ENCODE measurements at places on chromosomes 3 and 15.

DNA sequence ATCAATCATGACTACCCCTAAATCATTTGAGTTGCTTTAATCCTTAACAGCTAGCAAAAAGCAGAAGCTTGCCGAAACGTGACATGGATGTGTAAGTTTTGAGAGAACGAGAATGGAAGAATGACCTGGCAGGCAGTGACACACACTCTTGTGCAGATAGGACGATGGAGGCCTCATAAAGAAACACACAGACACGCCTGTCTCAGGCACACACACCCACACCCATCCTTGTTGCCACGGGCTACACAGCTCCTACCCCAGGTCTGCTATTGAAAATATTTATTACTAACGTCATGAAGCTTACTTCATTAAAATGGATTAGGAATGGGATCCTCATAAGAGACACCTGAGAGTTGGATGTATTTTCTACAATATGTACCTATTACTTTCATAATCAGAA lies 8.5 kb downstream of the MYO5C start:
- DNase-seq: no peak

DNA sequence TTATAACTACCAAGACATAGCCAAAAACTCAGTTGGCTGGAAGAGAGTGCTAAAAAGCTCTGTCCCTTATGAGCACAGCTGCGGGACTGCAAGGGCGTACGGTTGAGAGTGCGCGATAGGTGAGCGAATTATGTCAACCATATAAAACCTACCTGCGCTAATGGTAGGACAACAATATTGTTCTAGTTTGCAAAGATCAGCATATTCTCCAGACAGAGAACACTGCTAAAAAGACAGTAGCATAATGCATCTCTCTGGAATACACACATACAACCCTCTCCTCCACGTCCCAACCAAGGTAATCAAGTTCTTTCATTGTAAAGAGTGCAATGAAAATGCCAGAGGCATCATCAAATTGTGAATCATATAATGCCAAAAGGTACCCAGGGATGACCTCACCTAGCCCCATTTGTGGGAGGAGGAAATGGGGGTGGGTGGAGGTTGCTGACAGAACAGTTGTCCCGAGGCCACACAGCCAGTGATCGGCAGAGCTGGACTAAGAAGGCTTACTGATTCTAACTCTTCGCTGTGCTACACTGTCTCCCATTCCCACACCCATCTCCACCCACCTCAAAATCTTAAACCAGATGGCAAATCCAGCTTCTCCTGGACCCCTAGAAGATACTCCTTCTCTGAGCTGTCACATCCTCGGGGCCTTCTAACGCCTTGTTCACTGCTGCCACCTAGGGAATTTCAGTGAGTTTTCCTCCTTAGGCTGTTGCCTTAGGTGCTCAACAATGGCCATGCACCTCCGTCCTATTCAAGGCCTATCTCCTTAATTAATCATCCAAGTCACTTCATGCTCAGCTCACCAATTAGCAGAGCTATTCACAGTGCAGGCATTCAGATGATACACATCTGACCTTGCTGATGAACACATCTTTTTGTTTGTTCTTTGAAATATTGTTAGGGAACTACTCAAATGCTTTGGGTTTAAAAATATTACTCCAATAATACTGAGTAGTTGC lies 60.7 kb downstream of the RPL22L1 start:
- peak; percentile 8 for DNase-seq

DNA sequence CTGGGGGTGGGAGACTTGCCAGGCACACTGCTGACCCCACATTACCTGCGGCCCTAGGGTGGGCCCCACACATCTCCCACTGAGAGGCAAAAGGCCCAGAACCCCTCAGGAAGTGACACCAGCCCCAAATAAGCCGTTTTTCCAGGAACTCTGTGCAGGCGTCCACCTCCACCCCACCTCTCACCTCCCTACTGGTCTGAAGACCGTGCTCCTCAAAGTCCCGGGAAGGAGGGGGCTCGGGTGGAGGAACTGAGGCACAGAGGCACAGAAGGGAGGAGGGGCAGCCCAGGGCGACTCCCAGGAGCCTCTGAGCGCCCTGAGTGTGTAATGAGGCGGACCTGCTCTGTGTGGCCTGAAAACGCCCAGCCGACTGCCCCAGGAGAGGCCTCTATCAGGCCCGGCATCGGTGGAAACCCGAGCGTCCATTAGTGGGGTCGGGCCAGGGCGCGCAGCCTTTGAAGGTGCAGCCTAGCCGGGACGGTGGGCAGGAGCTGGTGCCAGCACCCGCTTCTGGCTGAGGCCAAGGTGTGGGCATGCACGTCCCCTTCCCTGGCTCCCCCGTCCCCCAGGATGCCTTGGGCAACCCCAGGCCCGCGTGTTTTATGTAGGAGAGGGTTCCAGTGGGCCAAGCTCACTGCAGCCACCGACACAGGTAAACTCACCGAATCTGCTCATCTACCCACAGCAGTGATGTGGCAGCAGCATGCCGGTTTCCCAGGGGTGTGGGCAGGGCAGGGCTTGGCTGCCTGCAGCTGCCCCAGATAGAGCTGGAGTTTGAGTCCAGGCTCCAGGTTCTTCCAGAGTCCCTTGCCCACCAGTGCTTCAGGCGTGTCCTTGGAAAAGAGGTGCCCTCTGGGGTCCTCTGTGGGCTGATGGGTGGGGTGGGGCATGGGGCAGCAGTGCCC lies 55.8 kb downstream of the DNAJB8 start:
- DNase-seq: no peak

GRCh38 chr3:31906182-31906581 lies 74.9 kb downstream of the OSBPL10 start:
- DNase-seq: no peak

GRCh38 chr3:9168241-9168741 lies 81.2 kb downstream of the SRGAP3 start:
- DNase-seq: no peak

- DNase-seq: no peak
Observed at GRCh38 chr3:151631946-151632345, 101.8 kb upstream of the AADACL2 start.

GRCh38 chr3:178244733-178245709 lies 291.2 kb upstream of the KCNMB2 start:
- DNase-seq: no peak

DNA sequence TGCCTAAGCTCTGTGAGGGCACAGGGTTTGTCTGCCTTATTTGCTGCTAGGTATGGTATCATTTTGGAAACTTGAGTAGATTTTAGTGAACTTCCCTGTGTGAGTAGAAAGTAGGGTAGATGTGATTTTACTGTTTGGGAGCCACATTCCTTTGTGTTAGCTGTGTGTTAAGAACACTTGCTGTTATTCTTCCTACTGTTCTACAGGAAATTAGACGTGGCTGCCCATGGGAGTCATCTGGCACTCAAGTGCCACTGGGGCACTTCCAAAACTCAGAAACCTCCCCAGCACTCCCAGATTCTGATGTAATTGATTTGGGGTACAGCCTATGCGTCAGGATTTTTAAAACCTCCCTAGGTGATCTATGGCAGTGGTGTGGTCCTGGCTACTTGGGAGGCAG lies 369.9 kb upstream of the C2CD4B start:
- DNase-seq: no peak

DNA sequence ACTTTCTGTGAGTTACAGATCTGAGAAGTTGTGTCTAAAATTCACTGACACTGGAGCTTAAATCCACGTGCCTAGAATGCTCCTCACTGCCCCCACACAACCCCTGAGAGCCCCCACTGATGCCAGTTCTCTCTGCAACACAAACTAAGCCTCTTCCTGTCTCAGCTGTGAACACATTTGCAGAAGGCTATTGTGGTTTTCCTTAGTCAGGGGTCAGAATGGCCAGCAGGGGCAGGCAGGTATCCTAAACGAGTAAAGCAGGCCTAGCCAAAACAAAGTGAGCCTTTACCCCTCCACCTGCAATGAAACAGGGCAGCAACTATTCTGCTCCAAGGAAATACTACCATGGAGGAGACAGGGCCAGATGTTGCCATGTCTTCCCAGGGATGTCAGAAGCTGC lies 78.6 kb downstream of the FHIT start:
- no peak for DNase-seq

DNA sequence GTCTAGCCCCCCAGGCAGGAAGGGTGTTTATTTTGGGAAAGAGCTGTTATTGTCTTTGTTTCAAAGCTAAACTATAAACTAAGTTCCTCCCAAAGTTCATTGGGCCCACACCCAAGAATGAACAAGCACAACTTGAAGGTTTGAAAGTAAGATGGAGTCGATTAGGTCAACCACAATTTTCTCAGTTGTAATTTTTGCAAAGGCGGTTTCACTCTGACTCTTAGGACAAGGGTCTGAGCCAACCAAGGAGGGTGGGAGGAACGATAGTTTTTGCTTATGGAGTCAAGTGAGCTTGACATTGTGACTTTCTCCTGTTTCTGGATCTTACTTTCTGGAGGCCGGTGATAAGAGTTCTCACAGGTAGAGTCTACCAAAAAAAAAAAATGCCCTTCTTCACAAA lies 5.8 kb upstream of the ZNF770 start:
- no peak for DNase-seq

GRCh38 chr3:72261566-72262564 lies 476.9 kb upstream of the PROK2 start:
- no peak for DNase-seq

- DNase-seq: no peak
Observed at GRCh38 chr3:13119471-13120220, 46.4 kb upstream of the IQSEC1 start.

Data from inflammatory macrophage treated with lipopolysaccharide for 4 hours (primary cell).